ENCODE measurements at places on chromosomes 11 and 22.
A peak's percentile ranks its signal among the peaks of the same experiment; 100 is the strongest.

DNA sequence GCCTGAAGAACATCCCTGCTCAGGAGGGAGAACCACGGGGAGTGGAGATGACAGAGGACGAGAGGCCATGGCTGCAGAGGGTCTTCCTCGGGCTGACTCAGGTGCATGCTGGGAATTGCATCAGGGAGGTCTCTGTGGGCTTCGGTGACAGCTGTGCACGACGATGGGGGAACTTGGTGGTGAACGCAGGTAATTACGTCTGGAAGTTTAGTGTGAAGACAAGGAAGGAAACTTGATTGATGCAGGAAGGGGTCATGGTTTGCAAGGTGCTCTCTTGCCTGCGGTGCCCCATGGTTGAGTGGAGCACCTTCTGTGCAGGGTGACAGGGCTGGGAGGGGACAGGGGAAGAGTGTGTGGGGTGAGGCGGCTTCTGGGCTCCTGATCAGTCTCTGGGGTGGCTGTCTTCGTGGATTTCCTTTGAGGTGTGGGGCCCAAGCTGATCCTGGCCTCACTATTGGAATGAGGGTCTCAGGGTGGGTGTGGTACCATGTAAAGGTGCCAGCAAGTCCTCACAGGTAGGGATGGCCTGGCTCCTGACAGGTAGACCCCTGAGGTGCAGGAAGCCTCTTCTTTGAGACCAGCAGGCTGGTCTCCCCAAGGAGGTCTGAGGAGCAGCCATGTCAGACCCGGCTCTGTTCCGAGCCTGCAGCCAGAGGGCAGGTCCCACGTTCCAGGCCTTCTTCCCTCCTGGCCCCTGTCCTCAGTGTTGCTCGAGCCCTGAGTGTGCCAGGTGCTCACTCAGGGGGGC lies 1020.1 kb downstream of the TBC1D22A start:
- no peak for DNase-seq

- no peak for DNase-seq
Observed at GRCh38 chr11:61707574-61707973, 27.4 kb downstream of the DAGLA start.

- no peak for DNase-seq
Observed at GRCh38 chr11:9639099-9639498, 24.8 kb upstream of the SWAP70 start.

GRCh38 chr11:70398834-70399680 lies 728 bp downstream of the CTTN start:
- no peak for DNase-seq

DNA sequence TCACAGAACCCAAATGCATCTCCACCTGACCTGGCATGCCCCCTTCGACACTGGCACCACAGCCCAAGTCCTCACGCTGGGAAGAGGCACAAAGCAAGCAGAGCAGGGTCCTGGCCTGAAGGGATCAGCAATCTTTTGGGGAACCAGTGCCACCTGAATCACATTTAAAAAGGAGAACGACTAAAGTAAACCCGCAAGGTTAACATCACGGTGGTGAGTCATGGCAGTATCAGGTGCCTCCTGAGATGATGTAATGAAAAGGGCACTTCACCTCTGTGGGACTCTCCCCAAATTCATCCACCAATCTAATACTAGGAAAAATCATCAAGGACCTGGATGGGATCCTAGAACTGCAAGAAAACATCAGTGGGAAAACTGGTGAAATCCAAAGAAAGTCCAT lies 44.9 kb downstream of the PACSIN2 start:
- DNase-seq, result no peak

GRCh38 chr11:76314741-76315090 lies 66.2 kb downstream of the THAP12 start:
- DNase-seq, result no peak

- DNase-seq, result no peak
Observed at GRCh38 chr11:125496529-125496857, 428 bp upstream of the FEZ1 start.

GRCh38 chr11:120079750-120080610 lies 57.9 kb downstream of the TRIM29 start:
- no peak for DNase-seq

DNA sequence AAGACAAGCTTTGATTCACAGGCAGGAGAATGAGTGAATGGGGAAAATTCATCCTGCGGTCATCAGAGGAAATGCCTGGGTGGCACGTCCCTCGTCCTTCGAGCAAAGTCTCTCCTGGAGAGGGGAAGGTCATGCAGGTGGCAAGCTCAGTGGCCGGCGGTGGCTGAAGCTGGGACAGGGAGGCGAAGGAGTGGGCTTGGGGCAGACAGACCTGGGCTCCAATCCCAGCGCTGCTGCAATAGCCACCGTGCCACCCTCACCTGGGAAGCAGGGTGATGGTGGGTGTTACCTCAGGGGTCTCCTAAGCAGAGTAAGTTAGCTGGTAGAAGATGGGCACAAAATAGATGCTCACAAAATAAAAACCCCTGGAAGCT lies 22.4 kb upstream of the CACNG2 start:
- DNase-seq, result no peak

DNA sequence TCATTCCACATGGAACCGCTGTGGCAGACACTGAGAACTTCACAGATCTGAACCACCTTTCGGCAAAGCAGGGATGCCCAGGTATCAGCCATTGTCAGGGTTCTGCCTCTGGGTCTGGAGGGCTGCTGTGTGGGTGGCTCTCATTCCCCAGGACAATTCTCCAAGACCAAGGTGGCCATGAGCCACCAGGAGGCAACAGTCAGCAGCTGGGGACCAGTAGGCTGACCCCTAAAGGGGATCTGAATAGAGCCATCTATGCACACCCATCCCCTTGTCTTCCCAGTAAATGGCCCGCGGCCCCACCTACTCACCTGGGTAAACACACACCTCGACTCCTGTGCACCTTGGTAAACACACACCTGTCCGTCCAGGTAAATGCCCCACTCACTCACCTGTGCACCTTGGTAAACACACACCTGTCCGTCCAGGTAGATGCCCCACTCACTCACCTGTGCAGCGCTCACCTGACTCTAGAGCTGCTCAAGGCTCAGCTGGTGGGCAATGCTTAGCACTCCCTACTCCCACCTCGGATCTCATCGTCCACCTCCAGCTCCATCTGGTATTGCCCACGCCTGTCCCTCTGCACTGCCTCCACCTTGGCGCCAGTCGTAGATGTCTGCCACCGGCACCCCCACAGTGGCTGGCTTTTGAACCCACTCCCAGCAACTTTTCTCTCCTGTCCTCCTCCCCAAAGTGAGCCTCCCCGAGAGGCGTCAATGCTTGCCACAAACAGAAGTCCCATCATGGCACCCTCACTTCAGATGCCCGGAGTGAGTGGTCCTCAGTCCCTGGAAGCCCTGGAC lies 10.2 kb downstream of the SLC25A1 start:
- no peak for DNase-seq

DNA sequence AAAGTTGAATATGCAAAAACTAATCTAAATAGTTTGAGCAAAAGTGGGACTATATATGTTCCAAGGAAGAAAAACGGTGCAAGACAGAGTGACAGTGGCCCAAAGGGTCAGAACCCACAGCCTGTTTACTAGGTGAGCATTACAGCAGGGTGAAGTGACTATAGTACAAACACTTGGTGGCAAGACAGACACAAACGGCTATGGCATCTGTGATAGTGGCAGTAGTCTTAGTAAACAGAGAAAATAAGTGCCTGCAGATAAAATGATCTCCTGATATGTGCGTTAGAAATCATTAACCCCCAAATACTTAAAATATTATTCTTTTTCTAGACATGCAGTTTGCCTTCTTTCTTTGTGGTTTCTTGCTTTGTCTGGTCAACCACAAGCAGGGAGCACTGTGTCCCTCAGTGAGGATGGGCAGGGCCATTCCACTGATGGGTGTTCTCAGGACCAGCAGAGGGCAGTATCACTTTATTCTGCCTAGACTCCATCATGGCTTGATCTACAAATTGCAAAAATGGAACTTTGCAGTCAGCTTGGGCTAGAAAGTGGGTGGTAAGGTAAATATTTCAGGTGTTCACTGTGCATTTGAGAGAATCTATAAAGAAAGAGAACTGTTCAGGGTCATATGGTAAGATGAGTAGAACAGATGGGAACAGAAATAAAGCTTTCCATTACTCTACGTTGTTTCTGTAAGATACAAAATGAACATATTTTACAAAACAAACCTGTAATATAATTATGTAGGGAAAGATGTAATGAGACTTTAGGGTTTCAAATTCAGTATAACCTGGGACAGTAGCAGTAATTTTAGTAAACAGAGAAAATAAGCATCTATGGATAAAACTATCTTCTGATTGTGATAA lies 198.2 kb downstream of the SWAP70 start:
- DNase-seq, result peak; percentile 66

- no peak for DNase-seq
Observed at GRCh38 chr11:15336021-15336420, 221.3 kb downstream of the INSC start.

DNA sequence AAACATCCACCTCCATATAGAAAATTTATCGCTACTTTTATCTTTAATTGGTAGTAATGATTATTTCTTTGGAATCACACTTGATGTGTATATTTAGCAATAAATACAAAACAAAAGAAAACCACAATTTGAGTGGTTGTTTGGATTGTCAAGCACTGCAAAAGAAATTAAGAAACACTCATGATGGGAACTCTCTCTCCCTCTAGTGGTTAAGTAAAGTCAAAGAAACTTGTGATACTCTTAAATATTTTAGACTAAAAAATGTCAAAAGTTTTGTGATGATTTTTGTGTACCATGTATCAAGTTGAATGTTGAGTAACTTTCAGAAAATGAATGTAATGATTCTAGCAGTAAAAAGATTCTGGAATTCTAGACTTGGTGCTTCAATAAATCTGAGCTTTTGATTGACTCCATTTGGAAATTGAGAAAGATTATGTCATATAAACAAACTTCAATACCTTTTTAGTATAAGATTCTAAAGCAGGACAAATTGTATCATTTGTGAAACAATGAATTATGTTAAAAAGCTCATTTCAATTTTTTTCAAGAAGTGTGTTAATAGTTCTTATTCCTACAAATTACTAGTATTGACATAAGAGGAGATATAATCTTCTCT lies 20.8 kb downstream of the MUC15 start:
- DNase-seq, result no peak

DNA sequence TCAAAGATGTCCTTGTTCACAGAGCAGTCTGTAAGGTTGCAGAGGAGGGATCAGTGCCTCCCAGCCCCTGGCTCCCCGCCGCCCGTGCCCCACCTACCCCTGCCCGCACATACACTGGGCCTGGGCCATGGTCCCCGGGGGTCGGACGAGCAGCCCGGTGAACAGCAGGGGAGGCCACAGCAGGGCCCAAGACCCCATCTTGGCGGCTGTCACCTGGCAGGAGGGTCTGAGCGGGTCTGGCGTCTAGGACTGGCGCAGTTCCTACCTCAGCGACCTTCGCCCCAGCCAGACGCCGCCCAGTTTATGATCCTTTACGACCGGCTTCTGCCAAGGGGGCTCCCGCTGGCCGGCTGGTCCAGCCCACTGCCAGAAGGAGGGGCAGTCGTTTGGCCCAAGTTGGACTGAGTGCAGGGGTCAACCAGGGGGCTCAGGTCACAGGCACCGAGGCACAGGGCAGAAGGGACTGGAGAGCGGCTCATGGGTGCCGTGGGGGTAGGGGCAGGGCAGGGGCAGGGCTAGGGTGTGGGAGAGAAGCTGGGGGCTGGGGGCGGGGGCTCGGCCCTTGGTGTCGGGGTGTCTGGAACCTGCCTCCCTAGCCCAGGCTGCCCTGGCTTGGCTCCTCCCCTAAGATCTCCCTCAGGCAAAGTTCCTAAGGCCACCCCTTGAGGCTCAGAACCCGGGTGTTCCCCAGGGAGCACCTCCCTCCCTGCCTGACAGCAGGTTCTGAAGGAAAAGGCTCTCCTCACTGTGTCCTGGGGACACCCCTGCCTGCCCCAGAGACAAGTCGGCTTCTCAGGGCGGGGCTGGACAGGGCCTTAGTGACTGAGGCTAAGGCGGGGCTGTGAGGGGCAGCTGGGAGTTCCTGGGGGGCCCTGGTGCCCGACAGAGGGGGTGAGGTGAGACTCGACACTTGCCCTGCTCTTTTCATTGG lies at the start of gene CDHR5:
Gene CDHR5 (minus strand): TSS at position 251 of the 931 bp plus-strand sequence. CDS start 53 bp downstream, at position 198.
- no peak for DNase-seq

DNA sequence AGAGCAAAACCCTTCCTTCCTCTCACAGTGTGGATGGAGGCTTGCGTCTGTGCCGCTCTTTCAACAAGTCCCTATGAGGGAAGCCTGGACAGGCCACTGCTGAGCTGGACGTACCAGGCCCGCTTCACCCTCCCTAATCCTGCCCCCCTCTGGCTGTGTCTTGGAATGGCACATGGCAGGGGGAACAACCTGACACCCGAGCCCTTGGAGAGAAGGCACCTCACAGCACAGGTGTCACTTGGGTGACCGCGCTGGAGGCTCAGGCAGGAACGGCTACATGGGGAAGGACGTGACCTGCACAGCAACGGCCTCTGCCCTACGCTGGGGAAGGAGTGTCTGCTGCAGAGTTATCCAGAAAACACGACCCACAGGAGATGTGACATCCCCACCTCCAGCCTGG lies 11.0 kb downstream of the CARS1 start:
- DNase-seq, result no peak

DNA sequence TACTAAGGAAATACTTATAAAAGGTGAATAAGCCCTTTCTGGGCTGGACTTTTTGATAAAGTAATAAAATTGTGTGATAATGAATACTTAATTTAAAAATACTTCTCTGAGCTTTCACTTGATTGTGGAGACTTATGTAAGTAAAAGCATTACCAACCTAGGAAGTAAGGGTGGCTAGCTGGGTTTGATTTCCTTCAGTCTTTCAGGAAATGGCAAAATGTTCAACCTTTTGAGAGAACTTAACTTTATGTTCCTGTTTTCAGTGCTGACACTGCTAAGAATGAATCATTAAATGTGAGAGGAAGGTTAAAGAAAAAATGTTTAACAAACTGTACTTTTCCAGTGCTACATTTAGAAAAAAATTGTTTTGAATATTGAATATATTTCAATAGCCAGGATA lies 900.3 kb downstream of the METTL15 start:
- no peak for DNase-seq

GRCh38 chr11:119368121-119369034 lies 13.1 kb downstream of the USP2 start:
- DNase-seq, result no peak

DNA sequence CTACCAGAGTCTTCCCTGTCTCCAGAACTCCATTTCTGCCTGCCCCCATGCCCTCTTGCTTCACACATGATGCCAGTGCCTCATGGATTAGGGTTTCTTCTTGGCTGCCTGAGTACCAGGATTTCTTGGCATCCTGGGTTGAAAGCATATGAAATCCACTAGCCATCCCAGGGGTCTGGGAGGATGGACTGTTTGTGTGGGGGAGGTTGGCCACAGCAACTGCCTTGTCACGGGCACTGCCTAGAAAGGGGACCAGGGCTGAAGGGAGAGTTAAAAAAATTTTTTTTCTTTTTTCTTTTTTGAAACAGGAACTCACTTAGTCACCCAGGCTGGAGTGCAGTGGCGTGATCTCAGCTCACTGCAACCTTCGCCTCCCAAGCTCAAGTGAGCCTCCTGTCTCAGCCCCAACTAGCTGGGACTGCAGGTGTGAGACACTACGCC lies 4.2 kb downstream of the USP35 start:
- DNase-seq, result no peak

DNA sequence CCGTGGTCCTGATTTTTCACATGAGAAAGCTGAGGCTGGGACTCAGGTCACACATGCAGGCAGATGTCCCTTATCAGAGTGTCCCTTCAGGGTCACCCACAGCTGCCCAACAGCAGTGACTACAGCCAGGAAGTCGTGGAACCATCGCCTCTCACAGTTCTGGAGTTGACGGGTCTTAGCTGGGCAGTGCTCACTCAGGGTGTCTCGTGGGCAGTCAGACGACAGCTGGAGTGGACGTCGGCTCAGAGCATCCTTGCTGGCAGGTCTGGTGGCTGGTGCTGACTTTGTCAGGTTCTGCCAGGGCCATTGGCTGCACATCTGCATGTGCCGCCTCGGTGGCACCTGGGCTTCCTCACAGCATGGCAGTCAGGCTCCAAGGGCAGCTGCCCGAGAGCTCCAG lies 35.6 kb upstream of the TH start:
- DNase-seq, result no peak

- no peak for DNase-seq
Observed at GRCh38 chr11:126358763-126359160, 3.3 kb downstream of the ST3GAL4 start.

All from HTR-8/SVneo (cell line).